ENCODE measurements at places on chromosomes 6 and 20.

DNA sequence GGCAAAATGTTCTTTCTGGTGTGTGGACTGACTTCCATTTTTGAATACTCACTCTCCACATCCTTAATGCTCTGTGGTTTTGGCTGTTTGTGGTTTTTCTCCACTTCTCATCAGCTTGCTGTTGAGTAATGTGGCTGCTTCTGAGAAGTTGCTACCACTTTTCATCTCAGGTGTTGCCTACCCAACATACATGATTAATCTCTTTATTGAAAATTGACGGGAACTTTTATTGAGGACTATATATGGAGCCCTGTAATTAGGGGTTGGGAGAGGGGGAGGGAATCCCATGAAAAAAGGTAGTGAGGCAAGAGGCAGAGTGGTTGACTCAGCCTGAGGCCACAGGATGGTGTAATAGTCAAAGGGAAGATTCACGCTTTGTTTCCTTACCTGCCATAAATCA, 17.6 kb downstream of the IL22RA2 start:
- DNase-seq, result no peak

GRCh38 chr6:121236984-121237383, 97.3 kb downstream of the TBC1D32 start:
- DNase-seq, result no peak

DNA sequence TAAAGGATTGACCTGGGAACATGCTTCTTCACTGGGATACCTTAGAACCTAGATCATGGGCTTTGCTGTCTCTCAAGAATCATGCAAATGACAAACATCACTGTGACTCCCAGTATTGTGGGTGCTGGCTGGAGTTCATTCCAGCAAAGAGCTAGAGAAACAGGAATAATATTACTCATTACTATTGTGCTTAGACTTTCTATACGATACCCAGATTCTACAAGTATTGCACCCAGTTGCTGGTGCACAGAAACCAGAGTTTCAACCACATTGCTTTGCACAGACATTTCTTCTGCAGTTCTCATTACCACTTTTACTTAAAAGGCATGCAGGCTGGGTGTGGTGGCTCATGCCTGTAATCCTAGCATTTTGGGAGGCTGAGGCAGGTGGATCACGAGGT, 220.4 kb upstream of the ZNF217 start:
- DNase-seq, result no peak

DNA sequence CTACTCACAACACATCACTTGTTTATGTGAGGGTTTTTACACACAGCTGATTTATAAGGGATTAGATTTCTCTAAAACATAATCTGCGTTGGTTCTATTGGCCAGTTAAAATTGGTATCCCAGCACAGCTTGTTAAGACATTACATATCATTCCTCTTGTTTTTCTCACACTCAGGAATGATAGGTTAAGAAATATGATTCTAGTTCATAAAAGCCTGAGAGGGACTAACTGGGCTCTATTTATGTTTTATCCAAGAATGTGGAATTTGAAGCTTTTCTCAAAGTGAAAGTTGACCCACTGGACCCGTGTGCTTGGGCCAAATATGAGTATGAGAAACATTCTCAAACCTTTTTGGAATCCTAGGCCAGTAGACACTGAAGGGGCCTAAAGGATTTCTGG, 117.3 kb downstream of the TMEM170B start:
- DNase-seq, result no peak

GRCh38 chr6:12026120-12026519, 14.0 kb downstream of the HIVEP1 start:
- no peak for DNase-seq

- DNase-seq, result no peak
Observed at GRCh38 chr20:53104884-53105283, 132.7 kb downstream of the TSHZ2 start.

GRCh38 chr6:143961066-143961465, 47.0 kb downstream of the PLAGL1 start:
- no peak for DNase-seq

- no peak for DNase-seq
Observed at GRCh38 chr6:11197175-11197536, 35.3 kb downstream of the NEDD9 start.

GRCh38 chr20:25197183-25197869, 1.8 kb downstream of the ENTPD6 start:
- DNase-seq, result no peak

DNA sequence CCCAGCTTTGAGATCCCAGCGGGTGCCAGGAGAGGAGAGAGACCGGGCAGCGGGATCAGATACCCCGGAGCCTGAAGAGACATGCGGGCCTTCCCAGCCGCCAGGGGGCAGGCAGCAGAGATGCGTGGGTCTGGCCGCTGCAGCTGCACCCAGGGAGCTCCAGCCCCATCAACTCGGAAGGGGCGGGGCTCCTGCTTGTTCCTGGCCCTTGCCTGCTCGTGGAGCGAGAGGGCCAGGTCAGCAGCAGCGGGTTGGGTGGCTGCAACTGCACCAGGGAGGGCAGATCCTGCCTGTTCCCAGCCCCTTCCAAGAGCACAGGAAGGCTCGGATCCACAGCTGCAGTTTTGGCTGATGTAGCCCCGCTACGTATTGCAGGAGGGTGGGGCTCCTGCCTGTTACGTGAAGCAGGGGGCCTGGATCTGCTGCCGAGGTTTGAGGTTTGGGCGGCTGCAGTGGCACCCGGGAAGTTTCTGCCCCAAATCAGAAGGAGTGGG, 532.8 kb downstream of the RFPL4B start:
- DNase-seq, result no peak

DNA sequence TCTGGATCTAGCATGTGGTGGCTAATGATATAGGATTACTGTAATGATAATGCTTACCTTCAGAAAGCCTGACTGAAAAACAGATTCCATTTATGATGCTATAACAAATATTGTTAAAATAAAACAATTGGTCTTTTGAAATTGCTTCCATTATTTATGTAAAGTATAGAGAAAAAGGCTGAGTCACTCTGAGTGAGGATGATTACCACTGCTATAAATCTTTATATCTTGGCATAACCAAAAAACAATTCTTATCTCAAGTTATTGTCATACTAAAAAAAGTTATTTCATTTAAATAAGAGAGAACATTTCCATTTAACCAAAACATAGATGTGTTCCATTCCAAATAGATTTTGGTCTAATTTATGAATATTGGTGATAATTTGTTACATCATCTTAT, 53.0 kb upstream of the DST start:
- DNase-seq, result no peak

- no peak for DNase-seq
Observed at GRCh38 chr6:79687759-79688158, 56.6 kb downstream of the SH3BGRL2 start.

GRCh38 chr6:126550323-126550722, 210.4 kb downstream of the CENPW start:
- no peak for DNase-seq

DNA sequence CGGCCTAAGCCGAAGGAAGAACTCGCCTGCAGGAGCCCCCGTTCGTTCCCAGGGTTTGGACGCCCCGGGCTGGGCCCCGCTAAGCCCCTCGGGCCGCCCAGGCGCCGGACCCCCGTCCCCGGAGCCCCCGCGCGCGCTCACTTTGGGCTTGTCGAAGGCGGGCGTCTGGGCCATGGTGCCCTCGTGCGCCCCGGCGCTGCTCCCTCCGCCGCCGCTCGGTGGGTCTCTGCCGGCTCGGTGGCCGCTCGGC, 140 bp downstream of the ADA start:
- no peak for DNase-seq

DNA sequence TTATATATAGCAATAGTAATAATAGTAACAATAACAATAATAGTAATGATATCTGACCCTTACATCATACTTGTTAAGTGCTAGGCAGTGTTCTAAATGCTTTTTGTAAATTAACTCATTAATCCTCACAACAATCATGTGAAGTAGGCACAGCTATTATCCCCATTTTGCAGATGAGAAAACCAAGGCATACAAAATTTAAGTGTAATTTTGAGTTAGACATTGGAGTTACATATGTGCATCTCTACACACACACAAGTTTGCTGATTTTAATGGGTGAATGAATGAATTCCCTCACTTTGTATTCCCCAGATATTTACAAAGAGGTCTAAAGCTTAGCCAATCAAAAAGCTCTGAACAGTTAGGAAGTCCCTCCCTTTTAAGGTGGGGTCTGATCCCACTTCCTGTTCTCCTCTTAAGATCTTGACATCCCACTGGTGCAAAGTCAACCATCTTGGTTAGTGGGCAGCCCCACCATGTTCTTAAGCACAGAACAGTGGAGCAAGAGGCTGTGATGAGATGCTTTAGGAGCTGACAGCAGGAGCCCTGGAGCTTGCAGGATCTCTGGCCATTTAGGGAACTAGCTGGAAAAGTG, 85.3 kb upstream of the FOXP4 start:
- DNase-seq, result no peak

- DNase-seq, result no peak
Observed at GRCh38 chr20:29301624-29302259, 1955.7 kb upstream of the DEFB115 start.

DNA sequence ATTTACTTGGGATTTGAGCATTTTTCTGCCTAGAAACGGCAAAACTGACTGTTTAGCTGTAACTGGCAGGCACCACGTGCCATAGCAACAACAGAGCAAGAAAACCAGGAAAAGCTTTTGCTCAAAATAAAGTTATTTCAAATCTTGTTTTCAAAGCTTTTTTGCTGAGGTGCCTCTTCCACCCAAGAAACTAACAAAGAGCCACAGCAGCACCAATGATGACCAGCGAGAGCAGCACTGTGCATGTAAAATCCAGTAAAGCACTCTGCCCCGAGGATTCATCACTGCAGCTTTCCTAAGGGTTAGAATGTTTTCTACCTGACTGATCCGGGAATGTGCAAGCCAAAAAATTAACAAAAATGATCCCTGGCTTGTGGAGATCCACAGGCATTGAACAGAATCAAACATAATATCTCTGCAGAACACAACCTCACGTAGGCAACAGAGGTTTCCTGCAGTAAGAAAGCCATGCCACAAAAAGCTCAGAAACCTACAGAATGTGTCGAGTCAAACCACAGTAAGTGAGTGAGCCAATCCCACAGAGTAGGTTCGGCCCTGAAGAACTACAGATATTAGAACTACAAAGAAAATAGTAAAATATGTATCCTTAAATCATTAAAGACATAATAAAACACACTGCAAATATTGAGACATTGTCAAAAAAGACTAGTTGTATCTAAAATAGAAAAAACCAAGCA, 7.4 kb upstream of the ULBP3 start:
- no peak for DNase-seq

DNA sequence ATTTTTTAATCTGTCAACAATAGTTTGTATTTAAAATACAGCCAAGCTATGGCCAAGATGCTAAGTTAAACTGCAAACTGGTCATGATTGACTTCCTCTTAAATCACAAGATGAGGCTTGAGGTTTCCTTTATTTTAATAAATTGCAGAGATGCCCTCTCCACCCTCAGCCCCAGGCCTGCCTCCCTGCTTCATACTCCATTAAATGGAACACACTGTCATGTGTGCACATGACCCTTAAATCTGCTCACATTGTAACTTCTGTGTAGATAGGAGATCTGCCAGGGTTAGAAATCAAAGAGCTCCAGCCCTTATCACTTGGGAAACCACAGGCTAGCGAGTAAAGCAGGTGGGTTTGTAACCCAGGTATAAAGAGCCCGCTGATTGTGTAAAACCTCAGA, 20.8 kb downstream of the DUSP22 start:
- DNase-seq, result no peak

DNA sequence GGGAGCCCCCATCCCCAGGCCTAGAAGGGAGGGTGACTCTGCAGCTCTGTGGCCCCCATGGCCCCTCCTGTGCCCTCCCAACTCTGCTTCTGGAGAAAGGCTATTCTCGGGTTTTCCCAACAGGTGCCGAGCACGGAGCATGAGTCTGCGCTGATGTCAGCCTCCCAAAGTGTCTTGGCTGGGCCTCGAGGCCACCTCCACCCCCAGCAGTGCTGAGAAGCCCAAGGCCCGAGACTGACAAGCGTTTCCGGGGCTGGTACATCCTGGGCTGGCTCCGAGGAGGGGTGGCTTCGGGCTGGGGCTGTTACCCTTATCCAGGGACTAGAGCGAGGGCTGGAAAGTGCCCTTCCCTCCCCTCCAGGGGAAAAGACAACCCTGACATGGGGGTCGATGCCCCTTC, 60.2 kb upstream of the GATA5 start:
- DNase-seq, result no peak

- no peak for DNase-seq
Observed at GRCh38 chr20:61253264-61253639, 1.2 kb downstream of the CDH4 start.

- DNase-seq, result no peak
Observed at GRCh38 chr6:154403788-154404187, 47.2 kb upstream of the IPCEF1 start.

- no peak for DNase-seq
Observed at GRCh38 chr6:14987490-14987889, 258.4 kb upstream of the JARID2 start.

DNA sequence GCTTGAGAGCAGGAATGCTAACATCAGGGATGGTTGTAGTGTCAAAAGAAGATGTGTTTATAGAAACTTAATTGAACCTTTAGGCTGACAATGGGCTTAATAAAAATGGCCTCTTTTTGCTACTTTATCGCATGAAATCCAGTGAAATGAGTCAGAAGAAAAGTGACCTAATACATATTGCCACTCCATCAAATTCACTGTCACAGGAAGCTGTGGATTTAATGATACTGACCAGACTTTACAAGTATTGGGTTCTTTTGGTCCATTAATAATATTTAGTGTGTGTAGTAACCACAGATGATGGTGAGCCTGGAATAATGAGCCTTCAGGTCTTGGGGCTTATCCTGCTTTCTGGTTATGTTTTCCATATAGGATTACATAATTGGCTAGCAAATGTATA, 231.8 kb upstream of the GMDS start:
- no peak for DNase-seq

DNA sequence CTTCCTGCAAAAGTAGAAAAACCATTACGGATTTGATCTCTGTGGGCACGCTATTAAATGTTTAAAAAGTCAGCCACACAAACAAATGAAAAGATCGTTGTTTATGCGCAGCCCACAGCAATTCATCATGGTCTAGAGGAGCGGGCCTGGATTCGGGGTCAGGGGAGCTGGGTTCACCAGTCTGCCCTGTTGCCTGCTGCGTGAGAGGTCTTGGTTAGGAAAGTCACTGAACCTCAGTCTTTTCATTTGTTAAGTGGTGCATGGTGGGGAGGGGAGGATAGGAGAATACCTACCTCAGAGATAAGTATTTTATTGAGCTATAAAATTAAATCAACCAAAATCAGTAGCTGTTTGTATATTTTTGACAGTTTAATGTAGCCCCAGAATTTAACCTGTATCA, 47.3 kb upstream of the FYN start:
- no peak for DNase-seq

- DNase-seq, result no peak
Observed at GRCh38 chr6:145306489-145306888, 428.8 kb downstream of the EPM2A start.

DNA sequence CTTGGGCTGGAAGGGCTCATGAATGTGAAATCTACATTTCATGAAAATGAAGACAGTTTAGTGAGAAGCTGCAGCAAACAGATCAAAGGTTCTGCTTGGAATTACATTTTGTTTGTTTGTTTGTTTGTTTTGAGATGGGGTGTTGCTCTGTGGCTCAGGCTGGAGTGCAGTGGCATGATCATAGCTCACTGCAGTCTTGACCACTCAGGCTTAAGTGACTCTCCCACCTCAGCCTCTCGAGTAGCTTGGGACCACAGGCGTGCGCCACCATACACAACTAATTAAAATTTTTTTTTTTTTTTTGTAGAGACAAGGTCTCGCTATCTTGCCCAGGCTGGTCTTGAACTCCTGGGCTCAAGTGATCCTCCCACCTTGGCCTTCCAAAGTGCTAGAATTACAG, 5.8 kb downstream of the DSP start:
- no peak for DNase-seq

All from activated CD4-positive, alpha-beta T cell treated with anti-CD3 and anti-CD28 coated beads for 4 hours (primary cell).